Common myeloid progenitor, CD34-positive (primary cell): ENCODE measurements at places on chromosomes 7 and 10.

- DNase-seq = no peak
These were observed 177.4 kb downstream of the SFMBT2 start for GRCh38 chr10:7233259-7233991.

- DNase-seq = no peak
These were observed 48.9 kb downstream of the AKR1D1 start for GRCh38 chr7:138125119-138125518.

DNA sequence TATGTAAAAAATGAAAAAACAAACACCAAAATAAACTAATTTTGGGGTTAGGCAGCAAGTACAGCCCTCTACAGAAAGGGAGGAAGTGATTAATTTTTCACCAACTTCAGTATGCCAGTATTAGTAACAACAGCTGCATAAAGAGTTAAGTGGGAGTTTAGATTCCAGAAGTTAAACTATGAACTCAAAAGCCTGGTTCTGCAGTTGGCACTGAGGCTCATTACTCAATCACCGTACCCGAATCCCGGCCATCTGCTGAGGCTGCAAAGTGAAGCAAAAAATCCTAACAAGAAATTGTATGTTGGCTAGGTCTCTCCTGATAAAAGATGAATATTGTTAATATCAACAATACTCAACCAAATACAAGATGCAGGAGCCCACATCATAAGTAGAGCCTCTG is 4.0 kb downstream of the NUDT5 start:
- DNase-seq = no peak

- no peak for DNase-seq
These were observed 101.6 kb downstream of the CYTH3 start for GRCh38 chr7:6170571-6171531.

GRCh38 chr10:75623310-75624093 is 192.1 kb downstream of the LRMDA start:
- no peak for DNase-seq
